ENCODE measurements at places on chromosomes 6 and 20. TPM values are rescaled to one million over a fixed set of nuclear protein-coding genes. Genes with fewer than 3 reads are reported as not detected.

GRCh38 chr6:17392978-17393891, at the start of gene CAP2:
Gene CAP2, plus strand, starts transcription at chr6:17393595. Its CDS starts 27,961 bp downstream, at chr6:17421556.
- peaks cover 3% of the 10 kb centered on the region for H3K4me1 ChIP-seq
- H3K27me3 ChIP-seq = no peaks in the 10 kb centered on the region
- DNase-seq = peak; percentile 80
- peak within 1 kb of the TSS; percentile 66 for H3K27ac ChIP-seq
- H3K36me3 ChIP-seq = no peaks in the 10 kb centered on the region

GRCh38 chr6:105135907-105136430, 43.8 kb downstream of the POPDC3 start:
- DNase-seq = no peak
- H3K27me3 ChIP-seq = no peaks in the 10 kb centered on the region
- peaks cover 4% of the 10 kb centered on the region for H3K36me3 ChIP-seq
- H3K4me1 ChIP-seq = peaks cover 8% of the 10 kb centered on the region
- H3K4me3 ChIP-seq = peak overlapping the region; percentile 90

The ANGPT4 gene
- polyA plus RNA-seq = not detected

The PTGIS gene
- polyA plus RNA-seq = 1.0 TPM

DNA sequence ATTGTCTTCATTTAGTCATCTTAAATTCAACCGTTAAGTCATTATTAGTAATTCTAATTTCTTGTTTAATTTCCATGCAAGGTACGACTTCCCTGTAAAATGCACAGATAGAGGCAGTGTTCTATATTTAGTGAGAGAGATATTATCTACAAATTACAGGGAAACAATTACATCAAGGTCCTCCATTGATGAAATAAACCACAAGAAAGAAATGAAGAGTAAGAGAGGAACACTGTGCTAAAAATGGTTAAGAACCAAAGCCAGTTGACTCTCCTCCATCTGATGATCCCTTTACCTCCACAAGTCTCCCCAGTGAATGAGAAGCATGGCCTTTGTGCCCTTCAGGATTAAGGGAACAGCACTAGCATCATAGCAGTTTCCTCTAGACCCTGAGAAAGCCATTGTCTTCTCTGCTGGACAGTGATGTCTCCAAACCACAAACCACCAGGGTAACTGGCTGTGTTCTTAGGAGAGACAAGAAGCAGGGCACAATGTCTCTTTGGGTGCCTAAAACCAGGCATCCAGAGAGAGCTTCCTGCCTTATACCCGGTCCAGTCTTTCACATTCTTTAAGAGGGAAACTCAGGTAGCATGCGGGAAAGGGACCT, 38.1 kb downstream of the IRF4 start:
- H3K36me3 ChIP-seq = no peaks in the 10 kb centered on the region
- no peak for DNase-seq
- no peak overlapping the region for H3K27ac ChIP-seq
- H3K27me3 ChIP-seq = peaks cover 56% of the 10 kb centered on the region
- no peaks in the 10 kb centered on the region for H3K4me1 ChIP-seq
- no peak overlapping the region for H3K4me3 ChIP-seq

The C6orf58 gene
- polyA plus RNA-seq = 0.07 TPM

The DDX43 gene
- polyA plus RNA-seq = not detected

- H3K4me3 ChIP-seq = no peak overlapping the region
- no peak for DNase-seq
- H3K27ac ChIP-seq = no peak overlapping the region
- H3K36me3 ChIP-seq = no peaks in the 10 kb centered on the region
These were observed 628.8 kb upstream of the SLC35B3 start for GRCh38 chr6:9064156-9064555.

GRCh38 chr6:38016824-38017223, 197.3 kb downstream of the ZFAND3 start:
- H3K4me3 ChIP-seq = no peak overlapping the region
- H3K27ac ChIP-seq = no peak overlapping the region
- peaks cover 10% of the 10 kb centered on the region for H3K4me1 ChIP-seq
- H3K27me3 ChIP-seq = no peaks in the 10 kb centered on the region
- no peak for DNase-seq

- H3K36me3 ChIP-seq = no peaks in the 10 kb centered on the region
- no peak for DNase-seq
- H3K4me3 ChIP-seq = no peak overlapping the region
- H3K27me3 ChIP-seq = no peaks in the 10 kb centered on the region
- H3K27ac ChIP-seq = no peak overlapping the region
- H3K4me1 ChIP-seq = peaks cover 18% of the 10 kb centered on the region
These were observed 5.5 kb upstream of the MYLK2 start for GRCh38 chr20:31813611-31814010.

DNA sequence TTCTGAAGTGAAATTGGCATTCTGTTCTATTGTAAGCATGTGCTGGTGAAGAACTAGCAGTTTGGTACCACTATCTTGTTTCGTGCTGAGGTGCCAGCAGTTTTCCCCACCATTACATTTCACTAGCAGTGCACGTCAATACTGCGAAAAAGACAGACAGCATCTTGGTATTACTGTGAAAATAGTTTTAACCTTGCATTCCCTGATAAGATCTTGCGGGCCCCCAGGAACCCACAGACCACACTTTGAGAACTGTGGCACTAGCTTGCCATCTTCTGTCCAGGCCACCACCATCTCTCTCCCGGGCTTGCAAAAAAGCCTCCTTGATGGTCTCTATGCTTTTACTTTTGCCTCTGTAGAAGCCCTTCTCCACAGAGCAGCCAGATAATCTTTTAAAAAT, 185.7 kb downstream of the BACH2 start:
- no peak for DNase-seq
- no peaks in the 10 kb centered on the region for H3K27me3 ChIP-seq
- no peaks in the 10 kb centered on the region for H3K36me3 ChIP-seq
- no peak overlapping the region for H3K27ac ChIP-seq
- H3K4me3 ChIP-seq = no peak overlapping the region

DNA sequence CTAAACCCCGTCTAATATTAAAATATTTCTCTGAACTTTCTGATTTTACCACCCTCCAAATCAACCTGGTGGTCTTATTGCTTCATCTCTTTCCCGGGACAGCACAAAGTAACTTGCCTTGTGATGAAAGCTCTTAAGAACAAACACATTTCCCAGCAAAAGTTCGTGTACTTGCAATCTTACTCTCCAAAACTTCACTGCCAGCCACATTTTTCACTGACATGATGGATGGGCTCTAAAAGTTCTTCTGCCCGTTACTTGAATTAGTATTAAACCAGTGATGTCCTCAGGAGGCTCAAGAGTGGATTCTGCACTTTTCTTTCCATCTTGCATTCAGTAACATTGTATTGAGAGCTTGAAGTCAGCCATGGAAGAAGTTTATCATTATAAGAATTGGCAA, 731.6 kb upstream of the GJE1 start:
- H3K4me3 ChIP-seq = no peak overlapping the region
- no peaks in the 10 kb centered on the region for H3K36me3 ChIP-seq
- no peaks in the 10 kb centered on the region for H3K27me3 ChIP-seq
- H3K27ac ChIP-seq = peak overlapping the region; percentile 75

- no peaks in the 10 kb centered on the region for H3K27me3 ChIP-seq
- H3K27ac ChIP-seq = no peak overlapping the region
- no peak for DNase-seq
- no peaks in the 10 kb centered on the region for H3K36me3 ChIP-seq
- no peaks in the 10 kb centered on the region for H3K4me1 ChIP-seq
These were observed 555.3 kb upstream of the MAP3K7 start for GRCh38 chr6:91142154-91142553.

The TMEM14B gene
- polyA plus RNA-seq = 93.6 TPM

DNA sequence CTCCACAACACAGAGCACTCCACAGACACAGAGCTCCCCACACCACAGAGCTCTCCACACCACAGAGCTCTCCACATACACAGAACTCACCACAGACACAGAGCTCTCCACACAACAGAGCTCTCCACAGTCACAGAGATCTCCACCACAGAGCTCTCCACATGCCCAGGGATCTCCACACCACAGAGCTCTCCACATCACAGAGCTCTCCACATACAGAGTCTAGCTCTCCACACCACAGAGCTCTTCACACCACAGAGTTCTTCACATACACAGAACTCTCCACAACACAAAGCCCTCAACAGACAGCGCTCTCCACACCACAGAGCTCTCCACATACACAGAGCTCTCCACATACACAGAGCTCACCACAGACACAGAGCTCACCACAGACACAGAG, 55.3 kb downstream of the ERMARD start:
- H3K4me3 ChIP-seq = no peak overlapping the region
- no peak for DNase-seq
- no peak overlapping the region for H3K27ac ChIP-seq
